Ecto neural progenitor cell (in vitro differentiated cells): ENCODE measurements at places on chromosomes 5 and 9.
A peak's percentile ranks its signal among the peaks of the same experiment; 100 is the strongest.

DNA sequence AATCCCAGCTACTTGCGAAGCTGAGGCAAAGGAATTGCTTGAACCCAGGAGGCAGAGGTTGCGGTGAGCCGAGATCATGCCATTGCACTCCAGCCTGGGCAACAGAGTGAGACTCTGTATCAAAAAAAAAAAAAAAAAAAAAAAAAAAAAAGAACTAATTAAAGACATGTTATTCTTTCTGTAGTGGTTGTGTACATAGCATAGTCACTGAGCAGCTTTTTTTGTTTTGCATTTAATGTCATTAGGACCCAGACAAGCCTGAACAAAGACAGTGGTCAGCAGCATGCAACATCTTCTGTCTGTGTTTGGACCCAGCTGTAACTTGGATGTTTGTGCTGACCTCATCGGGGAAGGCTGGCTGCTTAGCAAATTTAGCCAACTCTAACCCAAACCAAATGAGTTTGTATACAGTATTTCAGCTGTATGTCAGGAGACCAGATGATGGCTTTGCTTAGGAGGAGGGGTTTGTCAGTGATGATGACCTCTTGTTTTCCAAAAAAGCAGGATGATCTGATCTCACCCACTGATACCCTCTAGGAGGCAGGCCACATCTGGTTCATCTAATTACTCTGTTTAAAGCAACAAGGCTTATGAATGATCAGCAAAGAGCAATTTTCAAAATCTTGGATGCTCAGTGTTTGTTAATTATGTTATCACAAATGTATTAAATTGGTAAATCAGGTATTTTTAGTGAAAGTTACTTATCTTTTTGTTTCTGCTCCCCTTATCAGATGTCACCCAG, 39.5 kb downstream of the SNCAIP start:
- no peak for DNase-seq

DNA sequence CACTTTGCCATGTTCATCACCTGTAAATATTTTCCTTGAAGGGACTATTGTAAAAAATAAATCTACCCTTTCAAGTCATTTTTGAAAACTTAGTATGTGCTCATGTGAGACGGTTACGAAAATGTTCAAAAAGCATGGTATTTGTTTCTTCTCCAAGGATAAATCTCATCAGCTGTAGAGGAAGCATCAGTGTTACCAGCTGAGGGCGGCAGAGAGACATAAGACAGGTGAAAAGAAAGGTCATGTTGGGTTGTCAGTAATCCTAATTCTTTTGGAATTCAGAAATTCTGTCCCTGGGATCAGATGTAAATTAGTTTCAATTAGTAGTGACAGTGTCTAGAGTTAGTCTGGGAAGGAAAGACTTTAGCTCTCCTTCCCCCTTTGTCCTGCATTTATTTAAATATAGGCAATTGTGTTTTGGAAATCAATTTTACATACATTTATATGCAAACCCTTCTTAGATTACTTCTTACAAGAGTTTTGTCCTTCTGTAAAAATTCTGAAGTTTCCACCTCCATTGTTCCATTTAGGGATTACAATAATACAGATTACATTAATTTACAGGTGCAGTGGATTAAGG, 791.9 kb upstream of the CDH6 start:
- peak; percentile 49 for DNase-seq

GRCh38 chr9:134408389-134408788, 82.1 kb downstream of the RXRA start:
- no peak for DNase-seq

DNA sequence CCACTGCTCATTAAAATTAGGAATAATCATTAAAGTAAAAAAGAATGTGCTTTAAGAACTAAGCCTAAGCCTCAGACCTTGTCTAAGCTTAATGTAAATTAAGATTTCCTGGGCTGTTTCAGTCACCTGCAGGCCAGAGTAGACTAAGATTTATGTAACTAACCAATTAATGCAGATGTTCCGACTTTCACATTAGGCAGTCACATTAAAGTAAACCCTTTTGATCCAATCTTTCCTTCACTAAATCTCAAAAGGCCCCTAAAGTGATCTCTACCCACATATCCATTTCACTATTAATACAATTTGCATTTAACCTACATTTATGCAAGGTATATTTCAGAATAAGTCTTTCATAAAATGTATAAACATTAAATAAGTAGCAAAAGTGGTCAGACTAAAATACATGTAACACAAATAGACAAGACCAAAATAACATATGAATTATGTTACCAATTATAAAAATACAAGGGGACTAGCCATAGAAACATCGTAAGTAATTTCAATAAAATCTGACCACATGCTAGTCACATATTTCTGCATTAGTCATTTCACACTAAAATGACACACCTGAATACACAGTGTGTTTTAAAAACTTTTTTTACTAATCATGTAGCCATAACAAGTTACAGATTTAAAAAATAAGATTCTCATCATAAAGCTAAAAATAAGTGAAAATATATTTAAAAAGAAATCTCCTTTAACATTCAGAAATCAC, 7.7 kb downstream of the NR3C1 start:
- DNase-seq, result no peak

GRCh38 chr9:95778957-95779356, 96.5 kb upstream of the ERCC6L2 start:
- DNase-seq, result no peak

DNA sequence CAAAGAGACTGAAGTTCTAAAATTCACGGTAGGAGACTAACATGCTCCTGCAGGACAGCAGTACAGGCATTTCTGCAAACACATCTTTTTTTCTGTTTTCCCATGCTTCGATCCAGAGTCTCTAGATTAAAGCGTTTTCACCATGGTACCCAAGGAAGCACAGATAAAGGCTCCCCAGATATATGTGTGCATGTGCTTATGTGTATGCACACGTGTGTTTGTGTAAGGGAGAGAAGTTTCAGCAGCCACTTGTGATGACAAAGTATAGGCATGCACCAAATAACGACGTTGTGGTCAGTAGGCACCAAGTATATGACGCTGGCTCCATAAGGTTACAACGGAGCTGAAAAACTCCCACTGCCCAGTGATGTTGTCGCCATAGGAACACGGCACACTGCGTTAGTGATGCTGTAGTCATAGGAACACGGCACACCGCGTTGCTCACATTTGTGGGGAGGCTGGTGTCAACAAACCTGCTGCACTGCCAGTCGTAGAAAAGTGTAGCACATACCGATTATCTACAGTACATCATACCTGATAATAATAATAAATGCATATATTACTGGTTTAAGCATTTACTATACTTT, 21.7 kb downstream of the MED10 start:
- no peak for DNase-seq

DNA sequence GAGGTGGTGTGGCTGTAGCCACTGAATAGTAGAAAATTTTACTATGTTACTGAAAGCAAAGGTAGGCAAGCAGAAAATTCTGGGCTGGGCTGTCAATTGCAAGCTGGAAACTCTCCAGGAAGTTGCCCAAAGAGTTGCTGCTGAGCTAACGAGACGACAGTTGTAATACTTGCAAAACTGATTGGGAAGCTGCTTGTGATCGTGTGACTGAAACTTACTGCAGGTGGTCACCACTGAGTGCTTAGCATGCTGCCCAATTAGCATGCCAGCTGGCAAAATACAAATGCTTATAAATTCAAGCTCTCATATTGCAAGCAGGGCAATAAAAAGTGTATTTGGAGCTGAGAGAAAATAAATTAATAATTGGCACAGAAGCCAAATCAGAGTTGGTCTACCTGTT, 758.5 kb upstream of the EDIL3 start:
- no peak for DNase-seq

DNA sequence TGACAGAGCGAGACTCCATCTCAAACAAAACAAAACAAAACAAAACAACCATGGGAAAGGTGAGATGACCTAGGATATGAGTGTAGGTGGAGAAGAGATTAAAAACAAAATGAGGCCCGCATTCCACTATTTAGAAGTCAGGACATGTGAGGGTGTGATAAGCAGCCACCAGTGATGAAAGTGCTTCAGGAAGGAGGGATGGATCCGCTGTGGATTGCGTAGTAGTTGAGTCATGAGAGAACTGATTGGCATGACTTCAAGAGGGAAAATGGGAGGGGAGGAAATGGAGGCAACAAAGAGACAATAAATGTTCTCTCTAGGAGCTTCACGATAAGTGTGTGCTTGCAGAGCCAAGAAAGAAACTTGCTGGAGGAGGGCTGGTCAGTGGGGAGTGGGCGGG, 367.6 kb downstream of the ARL15 start:
- no peak for DNase-seq

DNA sequence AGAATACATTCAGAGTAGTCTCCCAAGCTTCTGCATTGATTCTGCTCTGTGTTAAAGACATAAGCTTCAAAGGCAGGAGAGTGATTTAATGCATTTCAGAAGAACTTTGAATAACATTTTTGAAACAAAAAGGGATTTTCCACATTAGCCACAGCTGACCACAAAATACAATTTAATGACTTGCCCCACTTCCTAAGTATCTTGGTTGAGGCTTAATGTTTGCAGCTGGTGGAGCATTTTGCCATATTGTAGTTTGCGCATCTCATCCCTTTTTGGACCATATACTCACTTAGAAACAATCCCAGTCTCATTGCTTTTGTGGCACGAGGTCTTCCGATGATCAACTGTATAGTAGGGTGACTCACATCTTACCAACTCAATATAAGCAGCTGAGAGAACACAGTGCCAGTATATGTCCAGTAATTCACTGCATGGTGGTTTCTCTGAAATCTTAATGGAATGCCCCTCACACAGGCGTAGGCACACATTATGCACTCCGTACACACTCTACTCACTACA, 455.8 kb upstream of the PTGER4 start:
- DNase-seq, result no peak

- DNase-seq, result peak; percentile 86
Measured at GRCh38 chr9:127921557-127922120, 4.8 kb upstream of the ST6GALNAC4 start.
